ENCODE measurements at places on chromosomes 3 and 15.
A peak's percentile ranks its signal among the peaks of the same experiment; 100 is the strongest.

DNA sequence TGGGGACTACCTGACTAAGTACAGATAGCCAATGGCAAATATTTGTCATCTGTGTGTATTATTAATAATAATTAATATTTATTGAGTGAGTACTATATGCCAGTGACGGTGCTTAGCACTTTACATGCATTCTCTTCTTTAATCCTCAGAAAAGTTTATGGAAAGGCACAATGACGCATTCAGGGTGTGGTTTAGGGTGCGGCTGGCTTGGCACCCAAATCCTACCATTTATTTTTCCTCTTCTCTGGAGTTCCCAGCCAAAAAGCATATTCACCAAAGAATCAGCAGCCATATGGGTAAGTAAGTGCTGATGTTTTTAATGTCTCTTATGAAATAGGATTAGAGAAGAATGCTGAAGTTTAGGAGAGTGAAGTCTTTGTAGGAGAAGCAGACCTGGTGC, 140.4 kb upstream of the TP63 start:
- DNase-seq = no peak

DNA sequence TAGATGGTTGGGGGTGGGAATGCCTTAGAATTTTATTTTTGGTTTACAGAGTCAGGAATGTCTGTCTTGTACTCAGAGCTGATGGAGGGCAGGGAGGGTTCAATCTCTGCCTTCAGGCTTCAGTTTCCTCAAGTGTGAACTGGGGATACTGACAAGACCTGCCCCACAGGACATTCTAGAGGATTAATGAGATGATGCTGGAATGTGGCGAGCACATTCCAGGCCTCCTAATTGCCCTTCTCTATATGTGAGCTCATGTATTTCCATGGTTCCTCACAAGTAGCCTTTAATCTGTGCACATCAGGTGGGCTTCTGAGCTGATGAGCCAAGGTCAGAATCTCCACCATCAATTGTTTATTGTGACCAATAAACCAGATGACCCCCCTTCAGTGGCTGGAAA, 90.4 kb downstream of the CACNA2D3 start:
- DNase-seq = no peak

- peak; percentile 39 for DNase-seq
Measured at GRCh38 chr3:196236223-196236622, 19.9 kb downstream of the SLC51A start.

DNA sequence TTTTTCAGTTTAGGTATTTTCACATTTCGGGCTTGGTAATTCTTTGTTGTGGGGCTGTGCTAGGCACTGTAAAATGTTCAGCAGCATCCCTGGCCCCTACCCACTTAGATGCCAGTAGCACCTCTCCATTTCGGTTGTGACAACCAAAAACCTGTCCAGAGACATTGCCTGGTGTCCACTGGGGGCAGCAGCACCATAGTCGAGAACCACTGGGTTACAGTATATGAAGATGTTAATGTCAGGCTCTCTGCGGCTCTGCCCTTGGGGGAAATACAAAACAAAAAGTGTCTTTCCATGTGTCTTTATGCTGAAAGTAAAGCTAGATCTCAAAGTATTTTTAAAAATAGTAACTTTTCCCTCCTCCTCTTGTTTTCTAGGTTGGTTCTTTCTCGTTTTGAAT, 177.2 kb downstream of the ITPR1 start:
- no peak for DNase-seq

GRCh38 chr3:27216955-27217552, 152.1 kb downstream of the NEK10 start:
- DNase-seq = no peak

DNA sequence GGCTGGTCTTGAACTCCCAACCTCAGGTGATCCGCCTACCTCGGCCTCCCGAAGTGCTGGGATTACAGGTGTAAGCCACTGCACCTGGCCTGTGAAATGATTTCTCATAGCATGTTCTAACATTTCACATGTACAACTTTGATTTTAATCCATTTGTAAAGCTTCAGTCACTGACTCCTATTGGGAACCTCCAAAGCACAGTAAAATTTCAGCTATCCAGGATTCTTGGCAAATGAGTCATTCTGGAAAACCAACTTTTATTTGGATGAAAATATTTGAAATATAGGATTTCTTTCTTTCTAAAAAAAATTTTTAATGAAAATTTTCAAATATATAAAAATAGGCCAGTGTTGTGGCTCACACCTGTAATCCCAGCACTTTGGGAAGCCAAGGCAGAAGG, 2.7 kb upstream of the LMAN1L start:
- no peak for DNase-seq

GRCh38 chr3:188154809-188155574, 1.0 kb downstream of the LPP start:
- DNase-seq = peak; percentile 53

GRCh38 chr15:70582143-70582945, 181.0 kb downstream of the UACA start:
- peak; percentile 88 for DNase-seq

- no peak for DNase-seq
Measured at GRCh38 chr3:149934524-149934923, 36.2 kb downstream of the PFN2 start.

DNA sequence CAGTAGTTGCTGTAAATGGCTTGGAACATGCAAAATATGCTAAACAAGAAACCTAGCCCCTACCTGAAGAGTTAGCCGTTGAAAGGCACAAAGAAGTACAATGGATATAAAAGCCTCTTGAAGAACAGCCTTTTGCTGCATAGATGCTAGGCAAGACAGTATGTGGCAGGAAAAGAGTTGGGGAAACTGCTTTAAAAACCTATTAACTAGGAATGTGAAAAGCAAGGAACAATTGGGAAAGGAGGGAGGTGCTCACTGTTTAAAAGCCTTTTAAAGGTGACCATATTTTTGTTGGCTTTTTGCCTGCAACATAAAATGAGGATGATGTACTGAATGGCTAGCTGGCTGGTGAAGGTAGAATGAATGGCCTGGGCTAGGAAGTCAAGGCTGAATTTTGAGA, 24.5 kb upstream of the SOX2 start:
- DNase-seq = no peak

DNA sequence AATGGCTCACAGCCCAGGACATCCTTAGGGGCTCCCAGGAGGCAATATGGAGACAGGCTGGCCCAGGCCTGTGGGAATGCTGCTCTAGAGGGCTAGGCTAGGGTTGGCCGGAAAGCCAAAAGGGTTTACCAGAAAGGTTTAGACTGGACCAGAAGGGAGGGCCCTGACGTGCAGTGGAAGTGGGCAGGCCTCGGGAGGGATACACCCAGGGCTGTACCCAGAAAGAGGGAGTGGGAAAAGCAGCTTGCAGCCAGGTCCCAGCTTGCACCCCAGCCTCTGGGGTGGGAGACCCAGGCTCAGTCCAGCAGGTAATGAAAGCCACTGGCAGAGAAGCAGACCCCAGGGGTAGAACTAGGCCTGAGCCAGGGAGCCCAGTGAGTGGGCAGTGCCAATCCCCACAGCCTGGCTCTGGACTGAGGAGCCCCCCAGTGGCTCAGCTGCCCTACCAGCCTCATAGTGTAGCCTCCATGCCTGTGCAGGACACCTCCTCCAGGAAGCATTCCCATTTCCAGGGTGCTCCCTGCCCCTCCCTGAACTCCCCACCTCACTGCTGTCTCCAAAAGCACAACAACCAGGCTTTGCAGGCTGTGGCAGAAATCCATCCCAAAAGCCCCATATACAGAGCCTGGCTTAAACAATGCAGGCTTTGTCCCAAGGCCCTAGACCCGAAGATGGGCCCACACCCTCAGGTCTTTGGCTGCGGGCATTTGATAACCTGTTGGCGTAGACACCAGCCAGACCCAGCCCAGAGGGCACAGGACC, 3.5 kb downstream of the GORASP1 start:
- DNase-seq = no peak

DNA sequence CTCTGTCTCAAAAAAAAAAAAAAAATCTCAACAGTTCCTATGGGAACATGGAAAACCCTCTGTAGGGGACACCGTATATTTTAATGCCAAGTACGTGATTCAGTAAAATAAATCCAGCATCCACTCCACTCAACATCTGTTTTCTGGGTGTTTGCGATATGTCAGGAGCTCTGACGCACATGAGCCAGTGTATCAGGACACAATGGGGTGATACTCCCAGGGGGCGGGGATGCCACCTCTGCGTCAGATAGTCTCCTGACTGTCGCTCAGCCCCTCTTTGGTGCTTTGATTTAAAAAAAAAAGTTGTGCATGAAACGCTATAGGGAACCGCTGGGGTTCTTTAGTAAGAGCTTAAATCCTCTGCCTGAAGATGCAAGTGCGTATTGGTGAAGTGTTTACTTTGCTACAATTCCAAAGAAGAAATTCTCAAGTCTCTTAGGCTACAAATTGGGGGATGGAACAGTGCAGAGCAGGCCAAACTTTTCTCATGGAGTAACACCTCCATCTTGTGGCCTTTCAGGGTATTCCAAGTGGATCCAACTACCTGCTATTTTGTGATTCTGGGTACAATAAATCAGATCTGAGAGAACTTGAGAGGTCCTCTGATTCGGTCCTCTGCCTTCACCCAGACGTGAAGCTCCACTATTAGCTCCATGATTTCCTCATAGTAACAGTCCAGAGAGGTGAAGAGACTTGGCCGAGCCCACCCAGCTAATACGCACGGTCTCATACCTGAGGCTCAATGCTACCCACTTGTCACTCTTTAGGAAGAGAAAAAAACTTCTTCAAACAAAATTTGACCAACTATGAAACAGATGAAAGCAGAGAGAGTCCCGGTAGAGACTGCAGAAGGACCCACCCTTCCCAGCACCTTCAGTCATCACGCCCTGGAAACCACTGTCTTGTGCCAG, 9.3 kb upstream of the NR2E3 start:
- peak; percentile 90 for DNase-seq

DNA sequence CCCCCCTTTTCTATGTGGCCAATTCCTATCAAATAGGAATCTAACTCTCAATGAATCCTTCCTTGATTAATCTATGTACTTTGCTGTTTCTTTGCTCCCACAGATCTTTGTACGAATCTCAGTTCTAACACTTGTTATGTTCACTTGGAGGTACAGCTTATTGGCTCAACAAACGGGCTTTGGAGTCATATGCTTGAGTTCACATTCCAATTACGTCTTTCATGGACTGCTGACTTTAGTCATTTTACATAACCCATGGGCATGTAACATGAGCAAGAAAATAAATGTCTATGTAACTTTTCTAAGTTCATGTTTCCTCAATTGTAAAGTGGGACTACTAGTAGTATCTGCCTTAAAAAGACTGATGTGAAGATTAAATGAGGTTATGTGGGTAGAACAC, 123.2 kb upstream of the TBC1D5 start:
- no peak for DNase-seq

- DNase-seq = no peak
Measured at GRCh38 chr3:197019021-197019420, 10.6 kb downstream of the MELTF start.

GRCh38 chr15:40050788-40051470, 11.9 kb upstream of the SRP14 start:
- peak; percentile 75 for DNase-seq

GRCh38 chr15:39180483-39180933, 400.4 kb upstream of the THBS1 start:
- DNase-seq = peak; percentile 94

- no peak for DNase-seq
Measured at GRCh38 chr3:132064114-132064513, 29.3 kb upstream of the CPNE4 start.

- DNase-seq = peak; percentile 88
Measured at GRCh38 chr3:140186421-140186920, 251.5 kb downstream of the CLSTN2 start.

DNA sequence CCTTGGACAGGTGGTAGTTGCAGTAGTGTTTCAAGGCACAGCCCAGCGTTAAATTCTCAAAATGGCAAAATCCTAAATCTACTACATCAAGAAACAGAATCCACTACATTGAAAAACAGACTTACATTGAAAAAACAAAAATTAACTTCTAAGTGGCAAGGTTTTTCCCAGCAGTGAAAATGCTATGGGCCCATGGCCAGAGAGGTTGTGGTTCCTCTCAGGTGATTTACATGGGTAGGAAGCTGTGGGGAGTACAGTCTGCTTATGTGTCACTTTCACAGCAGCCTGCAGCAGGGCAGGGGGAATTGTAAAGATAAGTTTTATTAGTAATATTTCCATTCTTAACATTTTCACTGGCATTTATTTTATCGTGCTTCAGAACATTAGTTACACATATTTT, 24.9 kb downstream of the TTC14 start:
- DNase-seq = no peak

GRCh38 chr15:37206690-37207089, 106.3 kb upstream of the MEIS2 start:
- DNase-seq = no peak

DNA sequence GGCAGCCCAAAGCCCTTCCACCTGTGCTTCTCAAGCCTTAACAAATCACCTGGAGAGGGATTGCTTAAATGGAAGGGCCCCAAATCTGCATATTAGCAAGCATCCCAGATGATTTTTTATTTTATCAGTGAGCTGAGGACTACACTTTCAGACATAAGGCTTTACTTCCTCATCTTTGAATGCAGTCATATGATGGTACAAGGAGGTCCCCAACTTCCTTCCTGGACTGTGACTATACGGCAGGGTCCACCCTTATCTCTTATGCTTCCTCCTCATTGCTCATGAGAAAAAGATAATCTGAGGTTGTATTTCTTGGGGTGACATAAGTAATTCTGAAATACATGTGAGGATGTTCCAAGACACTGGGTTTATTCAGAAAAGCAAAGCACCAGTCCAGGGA, 13.7 kb upstream of the HEG1 start:
- no peak for DNase-seq

GRCh38 chr3:57598765-57599360, 1.7 kb upstream of the ARF4 start:
- no peak for DNase-seq

GRCh38 chr3:22990291-22991200, 212.6 kb upstream of the UBE2E2 start:
- no peak for DNase-seq

GRCh38 chr15:59437142-59437816, 707 bp upstream of the FAM81A start:
- no peak for DNase-seq

GRCh38 chr15:71051539-71051938, 63.7 kb upstream of the THSD4 start:
- peak; percentile 12 for DNase-seq
